NCI-H1417 treated with DMSO at 0.1 percent for 48 hours (cell line): ENCODE measurements at places on chromosomes 1 and 21.

DNA sequence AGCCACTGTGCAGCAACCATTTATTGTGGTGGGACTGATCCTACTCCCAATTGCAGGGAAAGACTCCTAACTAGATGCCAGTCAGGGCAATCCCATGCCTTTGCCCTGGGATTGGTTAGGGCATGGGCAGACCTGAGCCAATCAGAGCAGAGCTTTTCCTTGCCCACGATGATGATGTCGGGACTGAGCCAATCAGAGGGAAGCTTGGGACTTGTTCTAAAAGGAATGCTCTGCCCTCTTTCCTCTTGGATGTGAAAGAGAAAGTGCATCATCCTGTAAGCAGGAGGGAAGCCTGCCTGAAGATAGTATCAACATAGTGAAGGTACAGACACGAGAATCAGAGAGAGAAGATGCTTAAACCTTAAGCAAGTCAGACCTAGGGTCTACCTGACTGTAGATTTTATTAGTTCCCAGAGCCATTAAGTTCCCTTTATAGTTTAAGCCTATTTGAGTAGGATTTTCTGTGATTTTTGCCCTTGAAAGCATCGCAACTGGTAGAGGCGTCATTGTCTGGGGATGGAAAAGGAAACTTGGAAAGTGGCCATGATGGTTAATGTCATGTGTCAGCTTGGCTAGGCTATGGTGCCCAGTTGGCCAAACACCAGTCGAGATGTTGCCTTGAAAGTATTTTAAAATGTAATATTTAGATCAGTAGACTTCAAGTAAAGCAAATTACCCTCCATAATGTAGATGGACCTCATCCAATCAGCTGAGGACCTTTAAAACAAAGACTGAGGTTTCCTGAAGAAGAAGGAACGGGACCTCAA is 19.9 kb downstream of the IRF2BP2 start:
- no peak for DNase-seq

GRCh38 chr1:212814537-212815334 is 23.0 kb downstream of the TATDN3 start:
- peak; percentile 85 for DNase-seq

GRCh38 chr1:241551759-241552638 is 19.8 kb downstream of the KMO start:
- no peak for DNase-seq

DNA sequence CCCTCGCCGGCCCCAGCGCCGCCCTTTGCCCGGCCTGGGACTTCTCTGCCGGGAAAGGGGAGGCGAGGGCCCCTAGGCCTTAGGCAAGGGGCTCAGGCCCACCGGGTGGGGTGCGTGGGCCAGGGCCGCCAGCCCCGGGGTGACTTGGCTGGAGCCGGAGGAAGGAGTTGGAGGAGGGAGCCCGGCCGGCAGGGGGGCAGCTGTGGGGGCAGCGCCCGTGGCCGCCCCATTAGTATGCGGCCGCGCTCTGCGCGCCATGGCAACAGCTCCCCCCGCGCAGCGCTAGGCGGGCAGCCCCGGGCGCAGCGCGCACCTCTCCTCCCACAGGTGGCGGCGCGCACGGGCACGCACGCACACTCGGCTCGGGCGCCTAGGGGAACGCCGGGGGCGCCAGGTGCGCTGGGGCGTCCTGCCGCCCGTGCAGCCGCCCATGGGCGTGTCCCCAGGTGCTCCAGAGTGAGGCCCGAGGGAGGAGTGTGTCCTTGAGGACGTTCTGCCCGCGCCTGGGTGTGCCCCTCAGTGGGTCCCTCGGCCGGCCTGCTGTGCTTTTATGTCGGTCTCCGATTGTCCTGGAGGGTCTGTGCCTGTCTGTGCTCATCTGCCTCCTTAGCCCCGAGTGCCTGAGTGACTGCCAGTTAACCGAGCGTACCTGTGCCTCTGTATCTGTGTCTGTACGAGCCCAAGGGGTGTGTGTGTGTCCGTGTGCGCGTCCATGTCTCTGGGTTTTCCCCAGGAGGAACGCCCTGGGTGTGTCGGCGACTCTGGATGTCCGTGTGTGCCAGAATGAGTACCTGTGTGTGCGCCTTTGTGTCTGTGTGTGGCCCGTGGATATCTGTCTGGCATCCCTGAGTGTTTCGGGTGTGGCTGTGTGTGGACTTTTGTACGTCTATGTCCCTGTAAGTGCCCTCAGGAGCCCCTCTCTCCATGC is 38.2 kb upstream of the WASF2 start:
- peak; percentile 75 for DNase-seq

- DNase-seq = peak; percentile 23
These were observed 9.1 kb downstream of the IFI6 start for GRCh38 chr1:27662707-27663393.
